ENCODE measurements at places on chromosomes 6 and 20. TPM values are rescaled to one million over a fixed set of nuclear protein-coding genes. Genes with fewer than 3 reads are reported as not detected.

The CD83 gene
- 7.0 TPM for total RNA-seq

The CALHM4 gene
- total RNA-seq = not detected

The MYH7B gene
- 0.39 TPM for total RNA-seq

The PXT1 gene
- total RNA-seq = not detected

The VSTM2L gene
- not detected for total RNA-seq

The GSTA1 gene
- total RNA-seq = not detected

The C6orf132 gene
- not detected for total RNA-seq

The C4A gene
- 6.7 TPM for total RNA-seq

- no peaks in the 10 kb centered on the region for H3K27me3 ChIP-seq
- no peak overlapping the region for H3K4me3 ChIP-seq
- peaks cover 4% of the 10 kb centered on the region for H3K36me3 ChIP-seq
- no peaks in the 10 kb centered on the region for H3K4me1 ChIP-seq
- no peak for DNase-seq
These were observed 49.1 kb downstream of the GCLC start for GRCh38 chr6:53495506-53496499.

DNA sequence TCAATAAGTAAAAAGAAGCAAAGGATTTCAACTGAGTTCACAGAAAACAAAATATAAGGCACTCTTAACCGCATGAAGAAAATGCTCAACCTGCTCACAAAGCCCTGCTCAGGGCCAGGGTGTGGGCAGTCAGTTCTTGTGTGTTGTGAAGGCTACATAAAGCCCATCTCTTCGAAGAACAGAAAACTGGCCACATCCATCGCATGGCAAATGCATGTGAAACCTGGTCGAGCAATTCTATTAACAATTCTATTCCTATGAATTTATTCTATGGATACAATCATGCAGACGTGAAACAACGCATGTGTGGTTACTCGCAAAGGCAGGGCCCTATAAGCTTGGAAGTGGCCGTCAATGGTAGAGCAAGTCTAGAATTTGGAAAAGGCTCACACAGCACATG lies 110.5 kb downstream of the PSMB1 start:
- no peaks in the 10 kb centered on the region for H3K36me3 ChIP-seq
- no peak overlapping the region for H3K27ac ChIP-seq
- no peak for DNase-seq
- H3K4me1 ChIP-seq = peaks cover 4% of the 10 kb centered on the region

GRCh38 chr6:25107218-25107617 lies 171.5 kb upstream of the RIPOR2 start:
- no peak overlapping the region for H3K4me3 ChIP-seq
- H3K4me1 ChIP-seq = no peaks in the 10 kb centered on the region
- peaks cover 47% of the 10 kb centered on the region for H3K36me3 ChIP-seq
- no peak for DNase-seq
- no peaks in the 10 kb centered on the region for H3K27me3 ChIP-seq

DNA sequence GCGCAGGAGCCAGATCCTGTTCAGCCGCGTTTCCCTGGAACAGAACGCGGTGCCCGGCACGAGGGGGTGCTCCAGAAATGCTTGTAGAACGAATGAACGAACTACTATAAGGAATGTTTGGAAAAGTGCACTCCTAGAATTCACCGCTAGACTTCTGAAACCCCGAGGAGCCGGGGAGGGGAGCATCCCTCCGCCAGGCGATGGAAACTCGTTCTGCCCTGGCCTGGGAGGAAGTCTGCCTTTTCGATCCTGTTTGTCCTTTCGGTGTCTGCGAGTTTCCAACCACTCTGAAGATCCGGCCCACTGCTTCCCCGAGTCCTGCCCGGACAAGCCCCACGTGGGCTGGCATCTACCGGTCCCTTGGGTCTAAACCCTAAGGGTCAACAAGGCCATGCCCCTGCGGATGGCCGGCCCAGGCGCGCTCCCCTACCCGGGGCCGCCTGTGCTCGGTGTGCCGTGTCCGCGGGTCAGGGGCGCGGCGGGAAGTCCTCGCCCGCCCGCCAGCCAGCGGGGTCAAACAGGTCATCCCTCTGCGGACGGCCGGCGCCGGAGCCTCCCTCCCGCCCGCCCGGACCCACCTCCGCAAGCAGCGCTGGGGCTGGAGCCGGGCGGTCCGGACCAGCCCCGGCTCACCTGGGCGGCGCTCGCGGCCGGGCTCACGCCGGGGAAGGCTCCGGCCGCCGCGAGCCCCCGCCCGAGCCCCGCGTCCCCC lies 526 bp downstream of the SULF2 start:
- no peak overlapping the region for H3K4me3 ChIP-seq
- peaks cover 39% of the 10 kb centered on the region for H3K27me3 ChIP-seq
- peaks cover 13% of the 10 kb centered on the region for H3K4me1 ChIP-seq
- DNase-seq = no peak
- no peak overlapping the region for H3K27ac ChIP-seq
- no peaks in the 10 kb centered on the region for H3K36me3 ChIP-seq

DNA sequence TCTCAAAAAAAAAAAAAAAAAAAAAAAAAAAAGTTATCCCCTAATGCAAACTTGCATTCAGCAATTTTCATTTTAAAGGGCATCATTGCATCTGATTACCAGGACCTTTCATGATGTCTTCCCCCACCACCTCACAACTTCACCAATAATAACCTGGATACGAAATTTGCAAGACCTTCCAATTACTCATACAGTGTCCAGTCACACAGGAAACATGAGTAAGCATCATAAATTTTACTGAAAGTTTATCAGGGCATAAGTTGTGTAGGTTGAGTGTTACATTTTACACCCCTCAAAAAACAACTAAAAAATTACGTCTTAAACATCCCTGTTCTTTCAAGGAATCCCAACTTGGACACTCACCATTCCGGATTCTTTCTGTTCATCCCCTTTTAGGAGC lies 79.1 kb upstream of the ANKEF1 start:
- H3K36me3 ChIP-seq = no peaks in the 10 kb centered on the region
- H3K27ac ChIP-seq = no peak overlapping the region
- no peak for DNase-seq
- H3K4me1 ChIP-seq = no peaks in the 10 kb centered on the region
- no peaks in the 10 kb centered on the region for H3K27me3 ChIP-seq

- no peaks in the 10 kb centered on the region for H3K27me3 ChIP-seq
- H3K27ac ChIP-seq = no peak overlapping the region
- DNase-seq = no peak
- H3K4me3 ChIP-seq = no peak overlapping the region
These were observed 181.9 kb upstream of the CCN2 start for GRCh38 chr6:132132924-132133639.

DNA sequence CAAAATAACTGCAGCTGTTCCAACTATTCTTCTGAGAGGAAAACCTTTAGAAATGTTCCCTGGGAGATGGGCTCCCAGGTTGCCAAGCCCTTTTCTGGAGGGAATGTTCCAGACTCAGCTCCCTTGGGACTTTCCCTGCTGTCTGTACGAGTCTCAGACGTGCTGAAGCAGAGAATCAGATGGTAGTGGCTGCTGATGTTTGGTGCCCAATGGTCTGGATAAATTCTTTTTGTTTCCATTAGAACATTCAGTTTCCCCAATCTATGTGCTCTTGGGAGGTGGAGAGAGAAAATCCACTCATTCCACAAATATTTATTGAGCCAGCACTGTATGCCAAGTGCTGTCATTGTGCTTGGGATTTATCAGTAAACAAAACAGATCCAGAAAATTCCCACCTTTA lies 40.0 kb downstream of the SNHG17 start:
- no peak overlapping the region for H3K27ac ChIP-seq
- H3K4me1 ChIP-seq = no peaks in the 10 kb centered on the region
- no peaks in the 10 kb centered on the region for H3K27me3 ChIP-seq

DNA sequence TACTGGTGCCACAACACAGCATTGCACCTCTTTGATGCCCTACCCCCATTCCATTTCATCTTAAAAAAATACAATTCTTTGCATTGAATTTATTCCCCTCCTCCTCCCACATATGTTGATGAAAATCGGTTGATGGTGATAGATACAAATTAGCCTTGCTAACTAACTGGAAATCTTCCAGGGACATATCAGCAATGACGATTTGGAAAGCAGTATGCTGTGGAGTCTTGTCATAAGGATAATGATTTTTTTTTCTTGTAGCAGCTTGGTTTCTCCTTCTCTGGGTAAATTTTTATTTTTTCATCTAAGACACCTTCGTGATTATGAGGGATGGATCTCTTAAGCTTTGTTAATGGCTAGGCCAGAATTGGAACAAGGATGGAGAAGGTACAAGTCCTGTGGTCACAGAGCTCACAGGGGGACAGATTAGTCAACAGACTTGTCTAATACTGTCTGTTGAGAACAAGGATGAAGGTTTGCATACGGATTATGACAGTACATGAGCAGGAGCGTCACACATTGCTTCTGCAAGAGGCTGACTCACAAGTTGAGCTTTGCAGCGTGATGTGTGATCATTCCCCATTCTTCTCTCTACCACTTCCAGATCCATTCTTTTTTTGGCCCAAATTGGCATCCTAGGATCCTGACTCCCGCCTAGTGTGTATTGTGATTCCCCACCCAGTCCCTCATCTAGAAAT lies 233.1 kb upstream of the FERMT1 start:
- H3K4me3 ChIP-seq = no peak overlapping the region
- H3K27me3 ChIP-seq = no peaks in the 10 kb centered on the region
- no peaks in the 10 kb centered on the region for H3K36me3 ChIP-seq
- H3K27ac ChIP-seq = no peak overlapping the region

DNA sequence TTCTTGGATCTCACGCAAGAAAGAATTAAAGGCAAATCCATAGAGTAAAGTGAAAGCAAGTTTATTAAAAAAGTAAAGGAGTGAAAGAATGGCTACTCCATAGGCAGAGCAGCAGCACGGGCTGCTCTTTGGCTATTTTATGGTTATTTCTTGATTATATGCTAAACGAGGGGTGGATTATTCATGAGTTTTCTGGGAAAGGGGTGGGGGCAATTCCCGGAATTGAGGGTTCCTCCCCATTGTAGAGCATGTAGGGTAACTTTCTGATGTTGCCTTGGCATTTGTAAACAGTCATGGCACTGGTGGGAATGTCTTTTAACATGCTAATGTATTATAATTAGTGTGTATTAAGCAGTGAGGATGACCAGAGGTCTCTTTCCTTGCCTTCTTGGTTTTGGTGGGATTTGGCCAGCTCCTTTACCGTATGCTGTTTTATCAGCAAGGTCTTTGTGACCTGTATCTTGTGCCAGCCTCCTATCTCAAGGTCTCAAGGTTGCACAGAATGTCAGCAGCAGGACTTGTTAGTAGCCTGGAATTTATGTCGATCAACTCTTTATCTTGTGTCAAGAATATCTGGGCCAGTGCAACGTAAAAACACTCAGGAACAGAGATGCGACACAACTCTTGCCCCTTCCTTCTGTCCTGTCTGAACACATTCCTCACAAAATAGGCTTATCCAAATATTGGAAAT lies 931.4 kb downstream of the QKI start:
- H3K27me3 ChIP-seq = no peaks in the 10 kb centered on the region
- no peaks in the 10 kb centered on the region for H3K36me3 ChIP-seq
- no peak overlapping the region for H3K27ac ChIP-seq

- H3K4me3 ChIP-seq = peak overlapping the region; percentile 58
- peak; percentile 80 for DNase-seq
These were observed 49.1 kb downstream of the UTRN start for GRCh38 chr6:144334150-144334708.

GRCh38 chr6:125154761-125155135 lies 1.2 kb downstream of the TPD52L1 start:
- H3K4me3 ChIP-seq = no peak overlapping the region
- no peaks in the 10 kb centered on the region for H3K36me3 ChIP-seq
- peaks cover 11% of the 10 kb centered on the region for H3K4me1 ChIP-seq
- H3K27me3 ChIP-seq = peaks cover 3% of the 10 kb centered on the region
- no peak overlapping the region for H3K27ac ChIP-seq

- H3K4me1 ChIP-seq = peaks cover 58% of the 10 kb centered on the region
- no peak for DNase-seq
- no peak overlapping the region for H3K27ac ChIP-seq
- no peak overlapping the region for H3K4me3 ChIP-seq
These were observed 54.0 kb downstream of the UTRN start for GRCh38 chr6:144338951-144339700.

GRCh38 chr6:120954111-120954510 lies 380.2 kb downstream of the TBC1D32 start:
- no peak for DNase-seq
- H3K36me3 ChIP-seq = no peaks in the 10 kb centered on the region
- no peaks in the 10 kb centered on the region for H3K27me3 ChIP-seq
- H3K27ac ChIP-seq = no peak overlapping the region
- H3K4me1 ChIP-seq = no peaks in the 10 kb centered on the region

DNA sequence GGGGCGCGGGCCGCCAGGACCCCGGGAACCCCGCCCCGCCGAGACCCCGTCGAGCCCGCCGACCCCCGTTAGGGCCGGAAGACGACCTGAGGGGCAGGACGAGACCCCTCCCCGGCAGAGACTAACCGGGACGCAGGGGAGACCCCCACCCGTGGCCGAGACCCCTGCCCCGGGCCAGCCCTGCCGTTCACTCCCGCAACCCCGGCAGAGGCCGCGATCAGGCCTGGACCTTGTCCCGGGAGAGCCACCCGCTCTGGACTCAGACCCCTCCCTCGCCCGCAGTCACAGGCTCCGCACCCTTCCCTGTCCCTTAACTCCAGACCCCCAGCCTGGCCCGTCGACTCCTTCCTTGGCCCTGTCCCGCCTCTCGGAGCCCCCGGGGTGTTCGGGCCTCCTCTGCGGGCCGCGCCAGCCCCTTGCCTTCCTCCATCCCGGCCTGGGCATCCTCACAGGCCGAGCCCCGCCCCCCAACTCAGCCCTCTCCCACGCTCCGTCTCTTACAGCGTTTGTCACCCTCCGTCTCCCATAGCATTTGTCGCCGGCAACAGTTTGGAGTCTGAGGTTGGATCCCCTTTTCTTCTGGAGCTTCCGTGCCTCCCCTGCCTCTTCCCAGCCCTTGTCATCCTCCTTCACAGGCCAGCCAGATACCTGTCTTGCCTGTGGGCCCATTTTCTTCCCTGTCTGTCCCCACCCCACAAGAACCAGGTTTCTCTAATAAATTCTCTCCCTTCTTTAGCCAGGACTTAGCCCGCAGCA lies 569 bp downstream of the TCEA2 start:
- DNase-seq = no peak
- H3K4me3 ChIP-seq = no peak overlapping the region
- H3K27me3 ChIP-seq = no peaks in the 10 kb centered on the region
- peaks cover 57% of the 10 kb centered on the region for H3K4me1 ChIP-seq
- H3K27ac ChIP-seq = peak overlapping the region; percentile 59

GRCh38 chr20:14232650-14233049 lies 104.8 kb downstream of the FLRT3 start:
- no peaks in the 10 kb centered on the region for H3K36me3 ChIP-seq
- H3K27ac ChIP-seq = no peak overlapping the region
- DNase-seq = no peak
- no peaks in the 10 kb centered on the region for H3K27me3 ChIP-seq
- H3K4me3 ChIP-seq = no peak overlapping the region

DNA sequence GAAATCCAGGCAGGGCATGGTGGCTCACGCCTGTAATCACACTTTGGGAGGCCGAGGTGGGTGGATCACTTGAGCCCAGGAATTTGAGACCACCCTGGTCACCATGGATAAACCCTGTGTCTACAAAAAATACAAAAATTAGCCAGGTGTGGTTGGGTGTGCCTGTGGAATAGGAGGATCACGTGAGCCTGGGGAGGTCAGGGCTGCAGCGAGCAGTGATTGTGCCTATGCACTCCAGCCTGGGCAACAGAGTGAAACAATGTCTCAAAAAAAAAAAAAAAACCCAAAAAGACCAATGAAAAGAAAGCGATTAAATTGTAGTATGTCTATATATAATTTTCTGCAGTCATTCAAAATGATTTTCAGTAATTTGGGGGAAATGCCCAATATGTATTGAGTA lies 70.3 kb downstream of the ITCH start:
- H3K4me3 ChIP-seq = no peak overlapping the region
- no peak overlapping the region for H3K27ac ChIP-seq
- H3K27me3 ChIP-seq = no peaks in the 10 kb centered on the region
- H3K36me3 ChIP-seq = peaks cover 11% of the 10 kb centered on the region
- H3K4me1 ChIP-seq = no peaks in the 10 kb centered on the region
